Activated T-helper 1 cell treated with anti-CD3 and anti-CD28 coated beads, Interleukin-2, amount 50 U/mL, for 16 hours (primary cell): ENCODE measurements at places on chromosomes 3 and 15.

- DNase-seq = no peak
Observed at GRCh38 chr3:111808439-111808838, 50.6 kb upstream of the PHLDB2 start.

DNA sequence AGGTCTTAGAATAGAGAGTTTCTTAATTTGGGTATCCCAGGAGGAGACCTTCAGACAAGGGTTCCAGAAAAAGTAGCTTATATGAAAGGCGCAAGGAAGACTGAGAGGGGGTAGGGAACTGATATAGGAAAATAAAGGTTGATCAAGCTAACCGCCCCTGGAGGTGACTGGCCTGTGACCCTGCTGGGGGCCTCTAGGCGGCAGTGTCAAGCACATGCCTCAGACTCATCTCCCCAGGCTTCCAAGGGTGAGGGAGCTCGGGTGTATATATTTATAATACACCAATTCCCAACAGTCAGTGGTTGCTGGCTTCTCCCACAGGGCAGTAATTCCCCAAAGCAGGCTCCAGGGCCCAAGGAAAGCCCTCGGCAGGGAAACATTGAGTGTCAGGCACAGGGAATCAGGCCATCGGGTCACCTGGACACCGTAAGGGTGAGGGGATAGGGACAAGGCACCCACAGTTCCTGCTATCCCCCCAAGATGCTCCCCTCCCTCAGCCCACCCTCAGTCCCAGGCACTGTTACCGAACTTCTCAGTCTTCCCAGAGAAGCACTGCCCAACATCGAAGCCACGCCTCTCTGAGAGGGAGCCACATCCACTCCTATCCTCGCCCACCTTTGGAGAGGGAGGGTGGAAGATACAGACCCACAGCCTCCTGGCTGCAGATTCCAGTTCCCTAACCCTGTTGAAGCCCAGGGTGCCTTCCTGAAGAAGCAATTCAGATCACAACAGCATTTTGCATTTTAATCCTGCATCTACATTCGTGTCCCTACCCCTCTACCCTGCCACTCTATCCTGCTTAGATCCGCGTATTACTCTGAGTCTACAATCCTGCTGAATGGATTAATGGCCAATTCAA lies 19.5 kb upstream of the CAV3 start:
- no peak for DNase-seq

GRCh38 chr3:160677459-160677881 lies 510 bp downstream of the ARL14 start:
- no peak for DNase-seq

DNA sequence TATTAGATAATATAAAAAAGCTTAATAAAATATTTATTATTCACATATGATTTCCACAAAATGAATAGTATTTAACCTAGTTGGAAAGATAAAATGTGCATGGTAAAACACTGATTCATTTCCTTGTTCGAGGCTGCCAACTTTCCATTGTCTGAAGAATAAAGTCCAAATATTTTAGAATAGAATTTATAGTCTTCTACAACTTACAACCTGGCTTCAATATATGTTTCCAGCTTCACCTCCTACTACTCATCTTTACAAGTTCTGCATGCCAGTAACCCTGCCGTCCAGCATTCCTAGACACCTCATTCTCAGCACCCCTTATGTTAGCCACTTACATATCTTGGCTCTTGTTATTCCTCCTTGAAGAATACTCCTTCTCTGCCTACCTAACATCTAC lies 244.5 kb downstream of the FGF12 start:
- DNase-seq = no peak

DNA sequence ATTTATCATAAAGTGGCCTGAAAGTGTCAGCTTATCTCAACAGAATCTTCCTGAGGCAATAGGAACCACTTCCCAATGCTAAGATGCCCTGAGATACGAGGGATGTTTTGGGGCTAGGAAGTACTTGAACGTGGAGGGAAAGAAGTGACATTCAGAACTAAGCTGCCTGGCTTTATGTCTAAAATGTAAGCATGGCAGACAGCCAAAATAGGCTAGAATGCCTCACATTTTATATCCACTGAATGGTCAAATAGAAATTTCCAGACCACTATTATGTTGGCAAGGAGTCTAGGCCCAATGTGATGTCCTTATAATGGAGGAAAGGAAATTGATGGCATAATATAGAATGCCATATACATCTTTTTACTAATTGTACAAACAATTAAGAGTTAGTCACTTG lies 154.9 kb downstream of the PEX5L start:
- DNase-seq = no peak

GRCh38 chr3:130488288-130488687 lies 28.7 kb upstream of the COL6A6 start:
- no peak for DNase-seq
